ENCODE measurements at places on chromosomes 5 and 9. TPM values are rescaled to one million over a fixed set of nuclear protein-coding genes. Genes with fewer than 3 reads are reported as not detected.

The EIF4E1B gene
- total RNA-seq, result not detected

The CMBL gene
- 22.2 TPM for total RNA-seq

The GPX8 gene
- 49.4 TPM for total RNA-seq

The ARL14EPL gene
- not detected for total RNA-seq

The NR6A1 gene
- total RNA-seq, result 1.9 TPM

The PCDHGA6 gene
- 0.39 TPM for total RNA-seq

The TRIM36 gene
- total RNA-seq, result 2.4 TPM

The PRSS3 gene
- total RNA-seq, result 13.2 TPM

The RAI14 gene
- total RNA-seq, result 99.8 TPM

The HAPLN1 gene
- not detected for total RNA-seq

The PCDHB3 gene
- total RNA-seq, result not detected

The SH2D3C gene
- total RNA-seq, result 0.17 TPM

The CEL gene
- 0.38 TPM for total RNA-seq

The SLC4A9 gene
- not detected for total RNA-seq

The SOHLH1 gene
- not detected for total RNA-seq

The SLC6A3 gene
- 0.17 TPM for total RNA-seq
